Activated CD4-positive, alpha-beta T cell treated with anti-CD3 and anti-CD28 coated beads, Interleukin-2, amount 10 ng/mL, durations not matched to agents 24 days and 14 days (primary cell): ENCODE measurements at places on chromosomes 1 and 21.

- DNase-seq, result no peak
Observed at GRCh38 chr1:115365738-115366137, 27.7 kb upstream of the NGF start.

DNA sequence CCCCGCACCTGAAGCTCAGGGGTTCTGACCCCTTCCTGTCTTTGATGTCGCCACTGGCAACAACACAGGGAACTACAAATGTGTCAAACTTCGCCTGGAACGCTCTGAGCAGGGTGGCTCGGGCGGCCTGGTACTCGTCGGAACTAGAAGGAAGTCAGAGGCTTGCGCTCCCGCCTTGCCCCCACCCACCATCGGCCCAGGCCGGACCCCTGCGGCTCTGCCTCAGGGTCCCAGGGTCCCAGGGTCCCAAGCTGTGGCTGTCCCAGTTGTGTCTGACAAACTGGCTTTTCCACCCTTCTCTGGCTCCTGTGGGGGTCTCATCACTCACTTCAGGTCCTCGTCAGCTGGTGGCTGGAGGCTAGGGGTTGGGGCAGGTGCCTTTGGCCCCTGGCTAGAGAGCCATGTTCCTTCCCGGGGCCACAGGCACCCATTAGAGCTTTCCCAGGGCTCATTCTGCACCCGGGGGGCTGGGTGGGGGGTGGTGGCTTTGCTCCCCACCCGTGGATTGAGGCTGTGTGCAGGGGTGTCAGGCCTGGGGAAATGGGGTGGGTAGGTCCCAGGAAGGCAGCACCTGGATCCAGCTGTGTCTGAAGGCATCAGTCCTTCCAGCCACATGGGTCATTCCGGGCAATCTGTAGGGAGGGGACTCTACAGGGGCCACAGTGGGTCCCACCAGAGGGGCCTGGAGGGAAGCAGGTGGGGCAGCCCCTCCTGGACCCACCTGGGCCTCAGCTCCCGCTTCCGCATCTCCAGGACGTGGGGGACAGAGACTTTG is 8.0 kb upstream of the TMEM52 start:
- peak; percentile 50 for DNase-seq

GRCh38 chr21:25845729-25846256 is 111.0 kb downstream of the GABPA start:
- DNase-seq, result no peak

GRCh38 chr1:66552829-66553228 is 18.9 kb downstream of the SGIP1 start:
- no peak for DNase-seq

GRCh38 chr1:63731117-63732043 is 42.4 kb upstream of the ROR1 start:
- DNase-seq, result no peak

DNA sequence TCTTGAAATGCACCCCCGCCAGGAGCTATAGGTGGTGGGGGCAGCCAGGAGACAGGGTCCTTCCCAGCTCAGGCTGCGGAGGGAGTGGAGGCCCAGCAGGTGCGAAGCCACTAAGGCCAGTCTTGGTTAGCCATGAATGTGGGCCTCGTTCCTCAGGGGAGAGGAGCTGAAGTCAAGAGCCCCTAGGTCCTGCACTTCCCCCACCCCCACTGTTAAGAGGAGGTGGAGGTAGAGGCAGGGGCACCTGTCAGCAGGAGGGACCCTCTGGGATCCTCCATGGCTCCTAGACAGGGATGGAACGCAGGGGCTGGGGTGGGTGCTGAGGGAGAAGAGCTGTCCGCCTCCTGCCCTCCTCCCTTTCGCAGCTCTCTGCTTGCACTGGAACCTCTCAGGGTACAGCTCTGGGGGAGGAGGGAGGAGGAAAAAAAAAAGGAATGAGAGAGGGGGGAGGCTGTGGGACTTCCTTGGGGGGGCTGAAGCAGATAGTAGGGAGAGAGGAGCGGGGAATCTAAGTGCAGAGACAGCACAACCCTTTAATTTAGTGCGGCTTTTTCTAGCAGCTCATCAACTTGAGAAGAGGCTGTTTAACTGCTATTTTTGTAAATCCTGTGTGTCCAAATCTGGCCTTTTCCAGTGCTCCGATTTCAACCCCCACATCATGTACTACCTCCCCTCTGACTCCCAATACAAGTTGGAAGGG is 37.0 kb downstream of the MATN1 start:
- DNase-seq, result no peak

GRCh38 chr1:21220815-21221214 is 44.1 kb upstream of the EIF4G3 start:
- no peak for DNase-seq

GRCh38 chr1:19239876-19240275 is 11.4 kb downstream of the EMC1 start:
- no peak for DNase-seq

- DNase-seq, result no peak
Observed at GRCh38 chr1:178784131-178784536, 59.1 kb downstream of the RALGPS2 start.

DNA sequence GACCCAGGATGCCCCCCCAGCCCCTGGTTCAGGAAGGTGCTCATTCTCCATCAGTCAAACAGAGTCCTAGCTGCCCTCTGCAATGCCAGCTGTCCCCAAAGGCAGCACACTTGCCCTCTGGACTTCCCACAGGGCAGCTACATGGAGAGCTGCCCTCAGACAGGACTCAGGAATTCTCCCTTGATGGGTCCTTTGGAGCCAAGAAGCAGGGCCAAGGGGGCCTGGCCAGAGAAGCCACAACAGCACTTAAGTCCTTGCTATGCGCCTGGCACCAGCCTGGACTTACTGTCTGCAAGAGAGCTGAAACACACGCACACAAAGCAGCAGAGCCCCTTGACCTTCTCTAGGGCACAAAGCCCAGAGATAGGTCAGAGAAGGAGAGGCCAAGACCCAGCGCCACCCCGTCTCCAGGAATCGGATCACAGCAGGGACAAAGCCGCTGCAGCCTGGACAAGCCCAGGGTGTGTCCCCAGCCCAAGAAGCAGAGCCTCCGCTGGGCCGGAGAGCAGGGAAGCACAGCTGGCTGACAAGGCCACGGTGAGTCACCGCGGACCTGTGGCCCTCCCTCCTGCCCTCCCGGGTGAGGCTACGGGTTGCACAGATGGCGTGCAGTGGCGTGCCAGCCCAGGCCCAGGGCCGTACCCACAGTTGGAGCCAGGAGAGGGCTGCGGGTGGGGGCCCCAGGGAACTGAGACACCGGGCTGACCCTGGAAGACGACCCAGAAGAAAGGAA is 1.7 kb downstream of the WNT9A start:
- no peak for DNase-seq

DNA sequence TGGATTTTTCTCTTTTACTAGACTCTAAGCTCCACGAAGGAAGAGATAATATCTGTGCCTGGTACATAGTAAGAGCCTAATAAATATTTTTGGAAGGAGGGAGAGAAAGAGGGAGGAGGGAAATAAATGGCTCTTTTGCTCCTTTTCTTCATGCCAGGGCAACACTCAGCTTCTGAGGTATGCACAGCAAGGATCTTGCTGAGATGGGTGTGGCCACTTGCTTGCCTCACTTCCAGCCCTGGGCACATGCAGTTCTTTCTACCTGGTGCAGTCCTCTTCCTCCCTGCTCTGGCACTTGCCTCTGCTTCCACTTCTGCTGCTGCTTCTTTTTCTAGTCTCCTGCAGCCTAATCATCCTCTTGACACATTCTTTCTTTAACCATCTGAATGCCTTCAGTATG is 148.1 kb downstream of the FGGY start:
- no peak for DNase-seq

DNA sequence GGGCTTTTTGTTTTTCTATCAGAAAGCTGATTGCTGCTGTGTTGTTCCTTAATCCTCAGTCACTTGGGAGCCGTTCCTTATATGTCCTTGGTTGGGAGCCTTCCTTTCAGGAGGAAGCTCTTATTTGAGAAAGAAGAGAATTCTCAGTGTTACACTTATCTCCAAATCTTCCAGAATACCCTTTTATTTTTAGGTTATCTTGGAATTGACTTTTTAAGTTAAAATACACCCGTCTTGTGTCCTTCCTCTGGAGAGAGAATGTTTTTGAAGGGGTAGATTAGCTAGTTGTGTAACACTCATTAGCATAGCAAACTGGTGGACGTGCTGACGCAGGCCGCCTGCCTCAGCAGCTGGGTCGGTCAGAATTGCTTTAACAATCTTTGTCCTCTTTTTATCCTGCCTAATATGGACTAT is 42.1 kb downstream of the LRRC8B start:
- no peak for DNase-seq

- no peak for DNase-seq
Observed at GRCh38 chr1:195851804-195852203, 756.4 kb downstream of the KCNT2 start.

DNA sequence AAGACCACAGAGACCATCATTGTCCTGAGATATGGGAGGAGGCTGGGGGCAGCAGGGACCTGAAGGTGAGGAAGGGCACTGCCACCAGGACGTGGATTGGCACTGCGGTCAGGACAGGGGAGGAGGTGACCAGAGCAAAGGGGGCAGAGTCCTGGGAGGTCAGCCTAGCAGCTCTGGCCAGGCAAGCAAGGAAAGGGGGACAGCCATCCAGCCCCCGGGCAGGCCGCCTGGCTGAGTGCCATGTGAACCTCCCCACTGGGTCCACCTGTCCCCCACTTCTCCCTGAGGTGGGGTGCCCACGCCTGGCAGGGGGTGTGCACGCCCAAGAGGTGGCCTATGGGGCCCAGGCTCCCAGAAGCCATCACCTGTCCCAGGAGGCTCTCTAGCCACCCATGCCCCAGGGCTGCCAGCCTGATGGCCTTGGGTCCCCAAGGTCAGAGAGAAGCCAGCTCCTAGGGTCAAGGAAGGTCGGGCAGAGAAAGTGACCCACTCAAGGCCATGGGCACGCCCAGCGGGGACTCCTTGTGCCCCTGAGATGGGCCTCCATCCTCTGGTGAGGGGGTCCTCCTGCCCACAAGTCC is 17.6 kb upstream of the PTTG1IP start:
- DNase-seq, result no peak

- DNase-seq, result no peak
Observed at GRCh38 chr21:46163380-46163779, 8.0 kb upstream of the FTCD start.

DNA sequence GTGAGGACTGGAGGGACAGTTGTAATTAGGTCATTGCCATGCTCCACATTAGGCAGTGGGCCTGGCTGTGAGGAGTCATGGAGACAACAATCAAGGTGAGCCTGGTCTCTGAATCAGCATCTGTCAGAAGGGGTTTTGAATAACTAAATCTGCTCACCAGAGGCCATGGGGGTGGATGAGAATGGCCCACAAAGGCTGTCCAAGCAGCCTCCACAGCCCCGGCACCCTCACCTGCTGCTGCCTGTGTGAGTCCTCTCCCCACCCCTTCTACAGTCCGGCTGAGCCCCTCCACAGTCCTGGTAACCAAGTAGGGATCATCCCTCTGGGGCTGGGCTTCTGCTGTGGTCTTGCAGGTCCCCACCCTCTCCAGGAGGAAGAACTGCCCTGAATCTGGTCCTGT is 2.3 kb downstream of the DPT start:
- DNase-seq, result no peak

DNA sequence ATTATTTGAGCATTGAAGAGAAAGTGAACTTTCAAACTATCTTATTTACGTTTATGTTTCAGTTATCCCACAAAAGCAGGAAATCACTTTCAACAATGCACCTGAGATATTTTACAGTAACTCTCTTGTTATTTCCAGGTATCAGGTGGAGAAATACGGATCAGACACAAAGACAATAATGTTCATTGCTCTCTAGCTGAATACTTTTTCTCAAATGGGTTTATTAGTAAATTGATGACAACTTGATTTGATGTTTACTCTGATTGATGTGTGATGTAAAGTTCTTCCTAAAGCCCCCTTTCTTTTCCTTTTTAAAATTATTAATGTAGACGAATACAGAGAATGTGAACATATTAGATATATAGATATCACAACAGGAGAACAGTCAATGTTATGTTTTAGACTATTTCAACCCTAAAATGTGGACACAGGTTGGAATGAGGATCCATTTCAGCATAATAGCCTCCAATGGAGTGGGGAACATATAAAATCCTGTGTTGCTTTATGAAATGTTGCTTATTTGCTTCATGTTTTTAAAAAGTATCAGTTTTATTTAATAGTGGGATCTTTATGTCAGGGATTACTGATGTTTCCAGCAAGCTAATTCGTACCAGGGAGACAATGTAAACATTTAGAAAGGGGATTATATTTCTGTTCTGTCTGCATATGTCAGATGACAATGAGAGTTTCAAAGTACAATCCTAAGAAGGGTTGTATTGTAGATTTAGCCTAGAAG is 1522.3 kb upstream of the TPTE start:
- DNase-seq, result peak; percentile 2

DNA sequence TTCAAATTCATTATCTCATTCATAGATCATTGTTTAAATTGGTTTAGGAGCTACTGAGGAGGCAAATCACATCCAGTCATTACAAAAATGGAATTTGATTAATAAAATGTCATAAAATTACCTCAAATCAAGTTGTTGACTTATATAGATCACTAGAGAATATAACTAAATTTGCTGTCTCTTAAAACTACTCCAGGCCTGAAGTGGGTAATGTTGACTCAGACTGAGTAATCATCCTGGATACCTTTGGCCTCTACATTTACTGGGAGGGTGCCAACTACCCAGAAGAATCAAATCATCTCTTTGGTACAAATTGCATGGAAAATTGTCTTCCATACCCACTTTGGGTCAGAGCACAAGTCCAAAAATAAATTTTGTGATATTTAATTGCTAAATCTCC is 191.2 kb upstream of the GREM2 start:
- no peak for DNase-seq

DNA sequence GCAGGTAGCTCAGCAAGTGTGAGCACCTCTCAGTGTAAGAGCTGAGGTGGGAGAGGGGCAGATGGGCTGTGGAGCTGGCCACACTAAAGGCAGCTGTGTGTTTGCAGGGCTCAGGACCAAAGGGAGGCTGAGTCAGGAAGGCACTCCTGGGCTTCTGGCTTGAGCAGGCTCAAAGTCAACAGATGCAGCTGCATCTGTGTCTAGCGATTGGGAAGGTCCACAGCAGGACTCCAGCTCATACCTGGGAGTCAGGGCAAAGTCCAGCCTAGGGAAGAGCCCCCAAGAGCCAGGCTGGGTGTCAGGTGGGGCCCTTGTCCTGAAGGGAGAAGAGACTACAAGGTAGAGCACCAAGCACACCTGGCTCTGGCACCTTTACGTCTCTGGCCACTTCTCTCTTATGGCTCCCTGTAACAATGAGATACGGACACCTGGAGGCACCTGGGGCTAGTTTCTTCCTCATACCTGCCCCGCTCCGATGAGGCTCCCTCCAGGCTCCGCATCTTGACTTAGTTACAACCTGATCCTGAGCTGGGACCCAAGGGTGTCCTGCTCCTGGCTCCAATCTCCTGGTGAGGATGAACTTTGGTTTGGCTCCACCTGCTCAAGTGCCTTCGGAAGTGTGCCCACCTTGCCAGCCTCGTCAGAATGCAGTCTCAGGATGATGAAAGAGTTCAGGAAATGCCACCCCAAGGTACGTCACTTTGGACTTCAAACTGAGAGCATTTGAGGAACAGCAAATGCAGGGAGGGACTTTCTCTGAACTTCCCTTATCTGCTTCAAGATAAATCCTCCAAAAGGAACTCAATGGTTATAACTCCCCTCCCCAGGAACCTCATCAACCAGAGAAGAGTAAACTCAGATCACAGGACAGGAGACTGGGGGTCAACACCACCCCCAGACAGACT is 21.5 kb upstream of the SLC2A1 start:
- no peak for DNase-seq

GRCh38 chr1:112332176-112333150 is 63.6 kb upstream of the CTTNBP2NL start:
- DNase-seq, result no peak
